ENCODE measurements at places on chromosomes 5 and 9. TPM values are rescaled to one million over a fixed set of nuclear protein-coding genes. Genes with fewer than 3 reads are reported as not detected.

GRCh38 chr5:1031306-1031959 is 22.8 kb downstream of the NKD2 start:
- no peak overlapping the region for H3K4me3 ChIP-seq
- no peak overlapping the region for H3K27ac ChIP-seq
- H3K4me1 ChIP-seq = no peaks in the 10 kb centered on the region
- DNase-seq = no peak
- H3K36me3 ChIP-seq = no peaks in the 10 kb centered on the region

DNA sequence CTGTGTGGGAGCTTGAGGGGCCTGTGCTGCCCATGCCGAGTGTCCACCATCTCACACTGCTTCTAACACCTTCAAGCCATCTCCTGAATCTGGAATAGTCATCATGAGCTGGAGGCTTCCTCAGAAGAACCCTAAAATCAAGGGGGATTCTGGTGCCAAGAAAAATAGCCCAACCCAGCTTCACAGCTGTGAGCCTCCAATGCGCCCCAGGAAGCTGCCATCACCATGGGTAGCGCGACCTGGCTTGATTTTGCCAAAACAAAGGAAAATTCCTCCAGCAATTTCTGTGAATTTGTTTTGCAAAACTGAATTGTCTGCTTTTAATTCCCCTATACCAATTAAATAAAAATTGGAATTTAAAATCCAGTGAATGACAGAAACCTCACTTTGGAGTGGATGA is 6.2 kb upstream of the TIFAB start:
- no peaks in the 10 kb centered on the region for H3K27me3 ChIP-seq
- H3K36me3 ChIP-seq = no peaks in the 10 kb centered on the region
- H3K27ac ChIP-seq = no peak overlapping the region
- DNase-seq = peak; percentile 8
- no peak overlapping the region for H3K4me3 ChIP-seq

- H3K27ac ChIP-seq = no peak overlapping the region
- H3K4me1 ChIP-seq = no peaks in the 10 kb centered on the region
- H3K27me3 ChIP-seq = no peaks in the 10 kb centered on the region
- no peaks in the 10 kb centered on the region for H3K36me3 ChIP-seq
Measured at GRCh38 chr9:15813076-15813475, 260.2 kb downstream of the CCDC171 start.

GRCh38 chr5:91156242-91156641 is 226.9 kb downstream of the ARRDC3 start:
- no peak overlapping the region for H3K4me3 ChIP-seq
- no peaks in the 10 kb centered on the region for H3K4me1 ChIP-seq
- H3K36me3 ChIP-seq = no peaks in the 10 kb centered on the region
- H3K27me3 ChIP-seq = no peaks in the 10 kb centered on the region
- no peak for DNase-seq

DNA sequence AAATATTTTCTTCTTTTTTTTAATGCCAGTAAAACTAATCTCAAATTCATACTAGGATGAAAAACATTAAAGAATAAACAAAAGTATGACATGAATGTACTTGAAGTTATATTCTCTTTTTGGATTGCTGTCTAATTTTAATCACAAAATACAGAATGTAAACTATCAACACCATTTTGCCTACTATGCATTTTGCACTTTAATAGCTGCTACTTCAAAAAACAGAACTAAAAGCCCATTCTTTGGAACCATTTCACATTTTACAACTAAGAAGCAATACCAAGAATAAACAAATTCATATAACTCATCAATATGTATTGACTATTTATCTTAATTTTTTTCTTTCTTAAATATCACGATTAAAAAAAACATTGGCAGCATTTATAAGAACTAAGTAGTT is 58.1 kb downstream of the ADAMTS6 start:
- no peak overlapping the region for H3K4me3 ChIP-seq
- H3K27me3 ChIP-seq = no peaks in the 10 kb centered on the region
- no peaks in the 10 kb centered on the region for H3K36me3 ChIP-seq
- no peak overlapping the region for H3K27ac ChIP-seq
- DNase-seq = no peak

DNA sequence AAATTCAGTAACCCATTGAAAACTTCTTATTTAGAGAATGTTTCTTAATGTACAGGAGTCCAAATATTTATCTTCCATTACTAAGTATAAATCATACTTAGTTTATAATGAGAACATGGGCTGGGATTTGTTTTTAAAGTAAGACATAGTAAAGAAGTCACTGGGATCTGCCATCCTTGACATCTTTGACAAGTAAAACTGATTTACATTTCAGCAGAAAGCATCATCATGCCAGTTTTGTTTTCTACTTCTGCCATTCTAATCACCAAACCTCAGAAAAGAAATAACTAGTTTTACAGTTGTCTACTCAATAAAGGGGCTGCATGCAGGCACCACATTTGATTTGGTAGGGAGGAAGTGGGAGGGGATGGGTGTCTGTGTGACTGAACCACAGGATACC is 221.7 kb upstream of the PPP1R2B start:
- no peaks in the 10 kb centered on the region for H3K27me3 ChIP-seq
- H3K4me1 ChIP-seq = no peaks in the 10 kb centered on the region
- H3K27ac ChIP-seq = no peak overlapping the region
- no peak overlapping the region for H3K4me3 ChIP-seq
- DNase-seq = no peak
- H3K36me3 ChIP-seq = no peaks in the 10 kb centered on the region

DNA sequence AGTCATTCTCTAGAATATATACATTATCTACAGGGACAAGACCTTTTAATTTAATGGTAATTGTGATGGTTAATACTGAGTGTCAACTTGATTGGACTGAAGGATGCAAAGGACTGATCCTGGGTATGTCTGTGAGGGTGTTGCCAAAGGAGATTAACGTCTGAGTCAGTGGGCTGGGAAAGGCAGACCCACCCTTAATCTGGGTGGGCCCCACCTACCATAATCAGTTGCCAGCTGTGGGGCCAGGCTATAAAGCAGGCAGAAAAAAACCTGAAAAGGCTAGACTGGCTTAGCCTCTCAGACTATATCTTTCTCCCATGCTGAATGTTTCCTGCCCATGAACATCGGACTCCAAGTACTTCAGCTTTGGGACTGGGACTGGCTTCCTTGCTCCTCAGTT is 112.2 kb upstream of the SMC2 start:
- H3K36me3 ChIP-seq = no peaks in the 10 kb centered on the region
- DNase-seq = no peak
- no peak overlapping the region for H3K4me3 ChIP-seq

- no peaks in the 10 kb centered on the region for H3K27me3 ChIP-seq
- peaks cover 20% of the 10 kb centered on the region for H3K4me1 ChIP-seq
- H3K36me3 ChIP-seq = peaks cover 2% of the 10 kb centered on the region
- no peak overlapping the region for H3K4me3 ChIP-seq
- no peak overlapping the region for H3K27ac ChIP-seq
- DNase-seq = no peak
Measured at GRCh38 chr9:127796852-127797370, 5.8 kb upstream of the FPGS start.

DNA sequence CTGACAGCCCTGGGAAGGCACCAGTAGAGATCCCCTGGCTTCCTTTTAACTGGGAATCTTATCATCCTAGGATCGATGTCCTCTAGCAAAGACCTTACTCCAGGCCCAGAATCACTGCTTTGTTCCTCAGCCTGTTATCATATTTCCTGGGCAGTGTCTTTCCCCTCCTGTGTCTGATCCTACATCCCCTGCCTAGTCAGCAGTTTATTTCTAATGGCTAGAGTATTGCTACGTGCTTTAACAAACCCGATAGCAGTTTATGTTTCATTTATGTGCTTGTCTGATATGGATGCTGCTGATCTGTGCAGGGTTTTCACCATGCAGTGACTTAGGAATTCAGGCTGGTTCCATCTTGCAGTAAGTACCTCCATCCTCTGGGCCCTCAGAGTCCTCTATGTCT is 20.9 kb upstream of the BARX1 start:
- H3K36me3 ChIP-seq = no peaks in the 10 kb centered on the region
- H3K4me1 ChIP-seq = no peaks in the 10 kb centered on the region
- no peak for DNase-seq
- no peak overlapping the region for H3K4me3 ChIP-seq

GRCh38 chr5:82720213-82721086 is 356.7 kb downstream of the TMEM167A start:
- H3K4me1 ChIP-seq = no peaks in the 10 kb centered on the region
- H3K4me3 ChIP-seq = no peak overlapping the region
- no peaks in the 10 kb centered on the region for H3K36me3 ChIP-seq
- DNase-seq = no peak
- H3K27me3 ChIP-seq = no peaks in the 10 kb centered on the region

DNA sequence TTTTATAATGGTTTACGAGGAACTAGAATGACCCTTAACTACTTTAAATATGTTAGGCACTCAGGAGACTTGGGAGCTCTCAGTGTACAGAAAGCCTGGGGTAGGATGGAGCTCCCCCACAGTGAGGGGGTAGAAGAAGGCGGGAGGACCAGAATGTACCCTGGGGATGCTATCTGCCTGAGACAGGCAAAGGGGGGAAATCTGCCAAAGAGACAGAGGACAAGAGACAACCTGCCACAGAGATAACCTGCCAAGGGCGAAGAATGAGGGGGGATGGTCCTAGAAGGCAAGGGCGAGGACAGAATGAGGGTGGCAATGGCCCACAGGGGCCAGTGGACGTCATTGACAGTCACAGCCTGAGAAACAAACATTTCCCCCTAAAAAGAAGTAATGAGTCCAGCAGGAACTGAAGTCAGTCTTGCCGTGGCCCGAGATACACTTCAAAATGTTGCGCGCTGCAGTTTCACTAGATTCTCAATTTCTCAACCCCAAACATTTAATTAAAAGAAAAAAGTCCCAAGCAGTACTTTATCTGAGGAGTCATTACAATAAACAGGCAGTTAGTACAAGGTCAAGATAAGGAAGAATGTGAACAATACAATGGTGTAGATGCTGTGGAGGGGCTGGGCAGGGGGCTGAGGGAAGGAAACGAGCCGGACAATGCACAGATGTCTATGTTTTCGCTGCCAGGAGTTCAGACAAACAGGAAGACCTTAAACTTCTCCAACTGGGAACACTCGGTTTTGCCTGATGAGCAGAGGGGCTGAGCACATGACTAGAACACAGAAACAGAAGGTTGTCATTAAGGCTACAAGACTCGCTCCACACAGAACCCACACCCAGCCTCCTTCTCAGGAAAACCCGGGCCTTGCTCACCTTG is 125.0 kb downstream of the LHFPL2 start:
- no peak overlapping the region for H3K4me3 ChIP-seq
- H3K27ac ChIP-seq = no peak overlapping the region
- peaks cover 3% of the 10 kb centered on the region for H3K36me3 ChIP-seq
- H3K27me3 ChIP-seq = no peaks in the 10 kb centered on the region
- no peak for DNase-seq
- peaks cover 20% of the 10 kb centered on the region for H3K4me1 ChIP-seq

- no peaks in the 10 kb centered on the region for H3K27me3 ChIP-seq
- H3K36me3 ChIP-seq = no peaks in the 10 kb centered on the region
- no peaks in the 10 kb centered on the region for H3K4me1 ChIP-seq
- no peak for DNase-seq
Measured at GRCh38 chr5:120988491-120988890, 524.4 kb downstream of the PRR16 start.

- no peaks in the 10 kb centered on the region for H3K4me1 ChIP-seq
- no peaks in the 10 kb centered on the region for H3K36me3 ChIP-seq
- no peak overlapping the region for H3K27ac ChIP-seq
Measured at GRCh38 chr5:10233505-10233904, 16.2 kb downstream of the ATPSCKMT start.

DNA sequence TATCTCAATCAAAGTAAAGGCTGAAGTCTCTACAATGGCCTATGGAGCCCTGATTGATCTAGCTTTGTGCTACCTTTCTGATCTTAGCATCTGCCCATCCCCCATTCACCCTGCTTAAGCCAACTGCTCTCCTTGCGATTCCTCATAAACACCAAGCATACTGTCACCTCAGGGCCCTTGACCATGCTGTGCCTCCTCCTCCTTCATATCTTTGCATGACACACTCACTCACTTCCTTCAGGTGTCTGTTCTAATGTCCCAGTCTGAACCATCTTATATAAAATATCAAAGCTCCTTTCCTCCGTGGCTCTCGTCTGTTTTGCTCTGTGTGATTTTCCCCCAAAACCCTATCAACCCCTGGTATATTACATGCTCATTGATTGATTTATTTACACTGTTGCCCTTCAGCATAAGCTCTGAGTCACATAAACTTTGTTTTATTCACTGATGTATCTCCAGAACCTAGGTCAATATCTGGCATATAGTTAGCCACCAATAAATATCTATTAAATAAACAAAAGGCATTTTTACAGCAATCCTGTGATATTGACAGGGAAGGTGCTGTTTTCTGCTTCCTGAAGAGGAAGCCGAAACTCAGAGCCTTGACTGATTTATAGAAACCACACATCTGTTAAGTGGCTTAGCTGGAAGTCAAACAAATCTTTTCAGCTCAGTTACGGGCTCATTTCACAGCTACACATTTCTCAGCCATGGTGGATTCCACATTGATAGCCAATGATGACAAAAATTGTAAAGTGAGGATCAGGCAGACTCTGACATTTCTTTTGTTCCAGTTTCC is 103.6 kb downstream of the BOD1 start:
- H3K27me3 ChIP-seq = no peaks in the 10 kb centered on the region
- no peak for DNase-seq
- no peaks in the 10 kb centered on the region for H3K4me1 ChIP-seq
- no peaks in the 10 kb centered on the region for H3K36me3 ChIP-seq

- no peaks in the 10 kb centered on the region for H3K36me3 ChIP-seq
- no peak for DNase-seq
- H3K27ac ChIP-seq = no peak overlapping the region
- peaks cover 7% of the 10 kb centered on the region for H3K4me1 ChIP-seq
Measured at GRCh38 chr5:81907012-81907635, 64.7 kb upstream of the ATG10 start.

Gene SLC23A1
- 20.4 TPM for total RNA-seq

Gene UBQLN1
- total RNA-seq = 56.3 TPM

Gene FAM120A
- total RNA-seq = 42.8 TPM

Gene STKLD1
- 4.1 TPM for total RNA-seq

Gene C8G
- total RNA-seq = 0.77 TPM

Gene WDR38
- not detected for total RNA-seq

Gene ZFP2
- total RNA-seq = 0.35 TPM

Data from Caco-2 (cell line).